ENCODE measurements at places on chromosomes 2 and 18.

- DNase-seq, result no peak
Measured at GRCh38 chr2:7722212-7722910, 805.1 kb downstream of the RNF144A start.

- no peak for DNase-seq
Measured at GRCh38 chr18:62324181-62324828, 805 bp upstream of the TNFRSF11A start.

DNA sequence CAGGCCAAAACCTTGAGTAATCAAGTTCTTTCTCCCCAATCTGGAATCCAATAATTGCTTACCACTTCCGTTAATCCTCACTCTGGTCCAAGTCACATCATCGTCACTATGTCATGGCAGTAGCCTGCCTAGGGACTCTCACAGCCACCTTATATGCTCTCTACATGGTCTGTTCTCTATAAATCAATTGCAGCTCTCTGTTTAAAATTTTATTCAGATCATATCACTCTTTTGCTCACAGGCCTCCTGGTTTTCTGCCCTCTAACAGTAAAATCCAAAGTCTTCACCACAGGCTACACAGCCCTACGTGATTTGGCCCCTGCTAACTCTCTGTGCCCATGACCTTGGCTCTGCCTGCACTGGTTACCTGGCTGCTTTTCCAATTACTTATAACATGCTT, 188.7 kb downstream of the STK39 start:
- no peak for DNase-seq

GRCh38 chr2:86468162-86469033, 27.2 kb downstream of the KDM3A start:
- DNase-seq, result no peak

DNA sequence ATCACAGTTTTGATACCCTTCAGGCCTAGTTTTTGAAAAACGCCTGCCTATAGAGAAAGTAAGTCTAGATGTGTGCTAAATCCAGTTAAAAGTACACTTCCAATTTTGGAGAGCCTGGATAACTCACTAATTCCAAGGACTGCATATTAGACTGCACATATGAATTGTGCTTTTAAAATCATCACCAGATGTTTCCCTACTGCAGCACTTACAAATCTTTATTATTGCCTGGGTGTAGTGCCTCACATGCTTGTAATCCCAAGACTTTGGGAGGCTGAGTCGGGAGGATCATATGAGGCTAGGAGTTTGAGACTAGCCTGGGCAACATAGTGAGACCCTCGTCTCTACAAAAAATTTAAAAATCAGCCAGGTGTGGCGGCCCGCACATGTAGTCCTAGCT, 35.9 kb upstream of the HTR2B start:
- no peak for DNase-seq

GRCh38 chr2:135980434-135981079, 4.9 kb downstream of the DARS1 start:
- no peak for DNase-seq

- DNase-seq, result peak; percentile 30
Measured at GRCh38 chr2:234864506-234864905, 87.3 kb upstream of the SH3BP4 start.

DNA sequence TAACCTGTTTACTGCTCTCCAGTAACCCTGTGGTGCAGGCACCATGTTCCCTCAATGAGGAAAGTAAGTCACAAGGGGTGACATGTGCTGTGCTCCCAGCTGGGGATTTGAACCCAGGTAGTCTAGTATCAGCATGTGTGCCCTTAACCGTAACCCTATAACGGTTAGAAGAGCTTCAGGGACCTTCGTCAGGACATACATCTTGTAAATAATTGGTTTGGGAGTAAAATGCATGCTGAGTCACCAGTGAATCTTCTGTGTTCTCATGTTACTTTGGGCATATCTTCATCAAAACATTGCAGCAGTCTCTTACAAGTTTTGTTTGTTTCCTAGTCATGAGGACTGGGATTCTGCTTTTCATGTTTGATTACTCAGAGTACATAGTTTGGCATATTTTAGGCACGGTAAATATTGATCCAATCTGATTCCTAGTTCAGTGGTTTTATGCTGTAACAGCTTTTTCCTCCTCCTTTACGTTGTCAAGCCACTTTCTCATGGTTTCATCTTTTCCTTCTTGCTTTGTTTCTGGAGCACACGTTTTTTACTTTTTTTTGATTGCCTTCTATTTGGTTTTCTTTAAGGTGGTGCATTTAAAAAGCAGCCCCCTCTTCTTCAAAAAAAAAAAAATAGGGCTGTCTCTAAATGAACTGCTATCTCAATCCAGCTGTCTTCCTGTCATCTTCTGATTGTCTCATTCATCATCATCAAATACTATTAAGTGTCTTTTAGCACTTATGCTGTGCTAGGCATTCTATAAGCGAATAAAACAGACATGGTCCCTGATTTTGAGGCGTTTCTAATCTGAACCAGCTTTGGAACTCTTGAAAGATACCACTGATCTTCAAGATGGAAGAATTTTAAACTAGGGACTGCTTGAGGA, 50.4 kb downstream of the CLIP4 start:
- no peak for DNase-seq

DNA sequence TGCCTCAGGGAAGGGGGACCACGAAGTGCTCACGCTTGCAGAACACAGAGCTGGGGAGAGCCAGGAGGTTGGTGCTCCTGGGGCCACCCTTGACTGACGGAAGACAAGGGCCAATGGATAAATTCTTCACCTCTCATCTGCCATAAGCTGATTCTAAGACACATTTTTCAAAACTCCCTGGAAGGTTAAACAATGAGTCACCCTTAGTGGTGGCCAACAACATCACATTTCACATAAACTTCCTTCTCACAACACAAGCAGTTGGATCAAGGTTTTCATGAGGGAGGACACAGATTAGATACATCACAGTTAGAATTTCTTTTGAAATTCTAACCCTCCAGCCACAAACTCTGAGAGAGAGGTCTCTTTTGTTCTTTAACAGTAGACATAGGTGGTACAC, 713.6 kb upstream of the POU3F3 start:
- no peak for DNase-seq

DNA sequence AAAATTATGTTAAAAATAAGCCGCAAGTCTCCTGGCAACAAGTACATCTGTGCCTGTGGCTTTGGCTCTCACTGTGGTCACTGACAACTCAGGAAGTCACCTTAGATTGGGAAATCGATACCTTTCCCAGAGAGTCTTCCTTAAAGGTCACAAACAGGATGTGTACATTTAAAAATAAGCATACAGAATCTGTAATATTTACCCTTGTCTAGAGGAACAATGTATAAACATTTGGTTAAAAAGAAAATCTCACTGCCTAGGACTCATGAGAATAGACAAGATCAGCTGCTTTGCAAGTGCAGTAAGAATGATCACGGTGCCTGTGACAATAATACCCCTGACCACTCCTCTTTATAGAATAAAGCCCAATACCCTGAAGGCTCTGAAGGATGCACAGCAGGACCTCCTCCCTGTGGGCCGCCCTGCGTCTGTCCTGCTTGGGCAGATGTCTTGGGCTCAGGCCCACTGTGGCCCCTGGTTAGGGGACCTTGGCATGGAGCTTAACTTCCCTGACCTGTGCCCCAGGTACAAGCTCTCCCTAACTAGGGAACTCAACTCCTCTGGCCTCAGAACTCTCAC, 98.0 kb upstream of the MGAT4A start:
- DNase-seq, result no peak

DNA sequence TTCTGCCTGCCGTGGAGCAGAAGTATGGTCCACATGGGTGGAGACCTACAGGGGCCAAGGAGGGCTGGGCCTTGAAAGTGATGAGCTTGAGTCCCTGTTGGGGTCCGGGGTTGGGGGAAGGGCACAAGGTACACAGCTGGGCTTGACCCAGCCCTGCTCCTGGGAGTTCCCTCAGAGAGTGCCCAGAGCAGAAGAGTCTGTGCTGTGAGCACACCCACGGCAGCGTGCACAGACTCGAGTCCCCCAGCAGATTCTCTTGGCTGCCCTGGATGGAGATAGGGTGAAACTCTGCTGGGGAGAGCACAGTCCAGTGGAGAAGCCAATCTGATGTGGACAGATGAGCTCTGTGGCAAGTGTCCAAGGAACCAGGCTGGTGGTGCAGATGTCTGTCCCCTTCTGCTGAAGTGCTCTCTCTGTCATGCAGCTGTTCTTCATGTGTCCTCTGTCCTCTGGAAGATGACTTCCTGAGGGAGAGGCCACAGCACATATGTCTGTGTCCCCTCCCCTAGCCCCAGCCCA, 27.5 kb downstream of the INPP4A start:
- peak; percentile 63 for DNase-seq

GRCh38 chr2:165762723-165763122, 31.3 kb downstream of the GALNT3 start:
- DNase-seq, result no peak

DNA sequence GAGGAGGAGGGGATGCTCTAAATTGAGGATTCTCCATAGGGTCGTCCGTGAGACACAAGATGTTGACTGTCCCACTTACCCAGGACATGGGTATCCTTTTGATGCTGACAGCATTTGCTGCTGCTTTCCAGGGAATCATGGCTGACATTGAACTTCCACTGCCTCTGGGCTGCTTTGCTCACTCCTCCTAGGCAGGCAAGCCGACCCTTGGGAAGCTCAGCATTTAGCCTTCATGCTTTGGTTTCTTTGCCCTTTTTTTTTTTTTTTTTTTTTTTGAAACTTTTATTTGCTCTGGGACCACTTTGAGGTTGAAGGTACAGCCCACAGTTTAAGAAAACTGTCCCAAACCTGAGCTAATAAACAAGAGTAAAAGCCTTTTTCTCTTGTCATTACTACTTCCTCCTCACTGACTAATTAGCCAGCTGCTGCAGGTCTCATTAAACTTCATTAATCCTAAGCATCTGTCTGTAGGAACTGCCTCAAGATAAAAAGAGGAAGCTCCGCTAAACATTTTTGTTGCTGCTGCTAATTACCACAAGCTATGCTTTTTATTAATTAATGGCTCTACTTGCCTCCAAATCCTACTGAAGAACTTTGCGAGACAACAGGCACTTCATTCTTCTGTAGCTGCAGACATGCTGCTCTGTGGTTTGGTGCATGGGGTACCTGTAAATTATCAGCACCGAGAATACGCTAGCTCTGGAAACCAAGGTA, 125.4 kb downstream of the SPTBN1 start:
- DNase-seq, result no peak

DNA sequence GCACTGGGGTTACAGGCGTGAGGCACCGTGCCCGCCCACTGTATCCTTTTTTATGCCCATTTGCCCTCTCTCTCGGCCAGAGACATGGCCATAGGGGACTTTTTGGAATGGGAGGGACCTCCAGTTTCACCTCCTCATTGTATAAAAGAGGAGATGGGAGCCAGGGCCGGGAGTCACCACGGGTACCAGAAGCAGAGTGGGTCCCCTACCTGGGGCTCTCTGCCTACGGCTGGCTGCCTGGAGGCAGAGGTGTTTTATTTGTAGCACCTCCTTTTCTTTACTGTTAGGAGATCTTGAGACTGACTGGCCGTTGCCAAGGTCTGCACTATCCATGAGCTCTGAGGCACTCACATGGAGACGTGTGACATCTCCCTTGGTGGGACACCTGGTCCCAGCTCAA, 162.8 kb downstream of the LDLRAD4 start:
- DNase-seq, result no peak

Measured in NCI-H446 (cell line).